ENCODE measurements at places on chromosomes 1 and 21.

DNA sequence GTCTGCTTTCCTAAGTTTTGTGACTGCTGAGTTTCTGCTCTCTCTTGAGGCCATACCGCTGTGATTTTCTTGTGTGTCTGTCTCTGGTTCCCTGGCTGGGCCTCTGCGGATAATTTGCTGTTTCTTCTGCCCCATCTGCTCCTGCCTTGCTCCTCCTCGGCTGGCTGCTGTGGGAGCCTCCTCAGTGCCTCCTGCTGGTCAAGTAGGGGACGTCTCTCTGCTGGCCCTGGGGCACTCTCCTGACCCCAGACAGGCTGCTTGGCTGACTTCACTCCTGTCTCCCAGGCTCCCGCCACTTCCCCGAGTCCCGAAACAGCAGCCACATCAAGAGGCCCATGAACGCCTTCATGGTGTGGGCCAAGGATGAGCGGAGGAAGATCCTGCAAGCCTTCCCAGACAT, 28.5 kb downstream of the ETNK2 start:
- no peak for DNase-seq

DNA sequence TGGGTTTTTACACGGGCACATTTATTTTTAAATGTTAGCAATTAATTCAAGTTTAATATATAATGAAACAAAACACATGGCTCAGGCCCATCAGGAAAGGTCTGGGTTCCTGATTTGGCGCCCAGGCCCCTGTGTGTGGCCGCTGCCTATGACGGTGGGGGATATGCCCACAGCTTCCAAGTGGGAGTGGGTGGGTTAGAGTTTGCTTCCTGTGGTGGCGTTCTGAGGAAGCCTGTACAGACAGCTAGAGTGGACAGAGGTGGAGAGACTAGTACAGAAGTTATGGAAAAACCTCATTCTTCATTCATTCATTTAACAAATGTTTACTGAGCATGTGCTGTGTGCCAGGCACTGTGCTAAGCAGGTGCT, 22.4 kb upstream of the EPS8L3 start:
- no peak for DNase-seq

- no peak for DNase-seq
Observed at GRCh38 chr1:30929135-30929889, 20.8 kb upstream of the SDC3 start.

DNA sequence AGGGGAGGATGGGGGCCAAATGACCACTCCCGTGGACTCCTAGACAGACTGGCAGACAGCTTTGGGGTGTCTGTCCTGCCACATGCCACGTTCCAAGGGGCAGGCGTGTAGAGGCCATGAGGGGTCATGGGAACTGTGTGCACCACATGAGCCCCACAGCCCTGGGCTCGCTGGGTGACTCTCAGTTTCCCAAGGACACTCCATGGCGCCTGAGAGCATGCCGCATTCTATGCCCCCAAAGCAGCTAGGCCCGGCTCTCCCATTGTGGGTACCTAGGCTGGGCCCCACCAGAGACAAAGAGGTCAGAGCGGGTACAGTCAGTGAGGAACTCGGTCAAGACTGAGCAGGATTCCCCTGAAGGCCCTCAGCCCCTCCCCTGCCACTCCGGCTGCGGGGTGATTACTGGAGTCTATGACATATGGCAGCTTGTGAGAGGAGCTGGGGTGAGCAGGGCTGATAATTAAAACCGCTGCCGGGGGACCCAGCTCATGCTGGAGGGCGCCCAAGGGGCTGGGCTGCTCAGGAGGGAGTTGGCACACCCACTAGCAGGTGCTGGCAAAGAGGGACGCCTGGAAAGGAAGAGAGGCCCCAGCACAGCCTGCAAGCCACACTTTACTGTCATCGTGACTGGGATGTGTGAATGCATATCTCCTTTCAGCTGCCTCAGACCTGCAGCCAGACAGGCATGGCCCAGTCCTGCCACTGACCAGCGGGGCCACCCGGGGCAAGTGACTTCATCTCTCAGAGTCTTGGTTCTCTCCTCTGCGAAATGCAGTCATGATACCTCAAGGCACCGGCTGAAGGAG, 8.4 kb downstream of the LRP8 start:
- DNase-seq: no peak

DNA sequence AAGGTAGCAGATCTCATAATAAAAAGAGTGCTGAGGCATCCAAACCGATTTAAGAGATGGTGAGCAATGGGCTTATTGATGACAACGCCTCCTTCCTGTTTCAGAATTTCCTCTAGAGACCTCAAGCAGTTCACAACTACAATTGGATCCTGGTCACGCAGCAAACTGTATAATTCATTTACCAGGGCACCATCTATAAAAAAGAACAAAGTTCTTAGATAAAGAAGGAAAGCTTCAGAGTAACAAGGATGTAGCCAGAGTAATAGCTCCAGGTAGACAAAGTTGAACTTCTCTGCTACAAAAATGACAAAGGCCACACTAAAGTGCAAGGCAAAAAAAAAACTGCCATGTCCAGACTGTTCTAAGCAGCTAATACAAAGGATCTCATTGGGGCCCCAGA, 3.4 kb downstream of the AP4B1 start:
- no peak for DNase-seq

DNA sequence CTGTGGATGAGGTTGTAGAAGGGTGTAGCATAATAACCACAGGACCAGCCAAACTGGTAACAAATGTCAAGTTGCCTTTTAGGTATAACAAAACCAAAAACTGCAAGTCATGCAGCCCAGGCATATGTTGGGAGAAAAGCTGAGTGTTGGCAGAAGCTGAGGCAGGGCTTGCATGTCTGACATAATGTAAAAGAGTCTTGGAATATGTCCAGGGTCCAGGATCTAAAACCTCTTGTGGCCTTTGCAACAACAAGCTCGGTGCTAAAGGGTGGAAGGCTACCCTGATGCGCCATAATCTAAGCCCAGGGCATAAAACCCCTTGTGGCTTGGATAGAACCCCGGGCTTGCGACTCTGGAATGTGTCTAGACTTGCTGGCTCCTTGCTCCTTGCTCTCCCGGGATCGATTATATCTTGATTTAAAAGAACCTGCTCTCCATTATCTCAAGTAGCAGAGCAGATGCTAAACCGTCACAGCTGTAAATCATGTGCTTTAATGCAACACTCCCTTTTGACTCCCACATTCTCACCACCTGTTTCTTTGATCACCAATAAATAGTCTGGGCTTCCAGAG, 26.5 kb upstream of the SLC35A3 start:
- DNase-seq: no peak

DNA sequence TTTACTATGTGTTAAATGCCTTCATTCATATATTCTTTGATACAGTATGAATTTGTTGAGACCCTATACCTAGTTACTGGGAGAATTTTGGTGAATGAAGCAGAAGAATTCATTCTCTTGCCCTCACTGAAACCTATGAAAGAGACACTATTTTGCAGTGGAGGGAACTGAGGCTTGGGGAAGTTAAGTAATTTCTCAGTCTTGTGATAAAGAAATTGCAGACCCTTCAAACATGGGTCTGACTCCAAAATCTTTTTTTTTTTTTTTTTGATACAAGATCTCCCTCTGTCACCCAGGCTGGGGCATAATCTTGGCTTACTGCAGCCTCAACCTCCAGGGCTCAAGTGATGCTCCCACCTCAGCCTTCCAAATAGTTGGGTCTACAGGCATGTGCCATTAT, 132.1 kb downstream of the DNM3 start:
- no peak for DNase-seq

DNA sequence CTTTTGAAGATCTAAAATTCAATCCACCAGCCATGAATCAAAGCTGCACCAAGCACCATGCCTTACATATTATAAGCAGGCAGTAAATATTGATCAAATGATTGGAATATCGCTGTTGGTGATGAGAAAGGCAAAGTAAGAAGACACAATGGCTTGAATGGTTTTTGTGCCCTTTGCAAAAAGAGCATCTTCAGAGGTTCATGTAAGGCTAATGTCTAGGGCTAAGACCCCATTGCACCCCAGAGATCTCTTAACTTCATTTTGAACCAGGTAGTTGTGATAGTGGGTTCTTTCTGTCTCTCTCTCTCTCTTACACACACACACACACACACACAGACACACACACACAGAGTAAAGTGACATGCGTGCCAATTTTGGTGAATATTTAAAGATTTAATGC, 12.0 kb downstream of the PROX1 start:
- no peak for DNase-seq

DNA sequence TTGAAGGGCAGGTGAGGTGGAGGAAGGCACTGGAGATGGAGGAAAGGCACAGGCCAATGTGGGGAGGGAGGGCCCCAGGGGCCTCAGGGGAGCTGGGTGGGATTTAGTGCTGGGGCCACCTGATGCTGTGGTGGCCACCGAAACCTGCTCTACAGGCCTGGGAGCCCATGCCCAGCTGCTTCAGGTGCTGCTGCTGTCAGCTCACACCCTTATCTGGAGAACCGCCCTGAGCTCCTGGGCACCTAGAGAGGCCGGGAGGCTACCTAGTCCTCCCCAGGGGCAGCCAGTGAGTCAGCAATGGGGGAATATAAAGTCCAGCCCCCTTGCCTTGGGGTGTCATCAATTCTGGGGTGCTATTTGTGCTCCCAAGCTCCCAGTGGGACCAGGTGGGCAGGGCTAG, 12.2 kb downstream of the FAM131C start:
- DNase-seq: no peak

DNA sequence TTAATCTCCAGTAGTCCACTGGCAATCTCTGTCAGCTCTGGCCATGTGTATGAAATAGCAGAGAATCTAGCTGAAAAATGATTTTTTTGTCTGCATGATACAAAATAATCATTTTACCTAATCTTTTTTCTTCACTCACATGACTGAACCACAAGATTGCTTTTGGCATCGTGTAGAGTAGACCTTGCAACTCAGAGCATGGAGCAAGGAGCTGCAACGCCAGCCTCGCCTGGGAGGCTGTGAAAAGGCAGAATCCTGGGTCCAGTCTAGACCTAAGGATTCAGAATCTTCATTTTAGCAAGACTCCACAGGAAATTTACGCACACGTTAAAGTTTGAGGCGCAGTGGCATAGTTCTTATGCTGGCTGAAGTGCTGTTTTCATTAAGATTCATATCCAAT, 40.2 kb downstream of the TOMM20 start:
- DNase-seq: no peak

- DNase-seq: no peak
Observed at GRCh38 chr1:47772960-47773682, 224.1 kb downstream of the TRABD2B start.

DNA sequence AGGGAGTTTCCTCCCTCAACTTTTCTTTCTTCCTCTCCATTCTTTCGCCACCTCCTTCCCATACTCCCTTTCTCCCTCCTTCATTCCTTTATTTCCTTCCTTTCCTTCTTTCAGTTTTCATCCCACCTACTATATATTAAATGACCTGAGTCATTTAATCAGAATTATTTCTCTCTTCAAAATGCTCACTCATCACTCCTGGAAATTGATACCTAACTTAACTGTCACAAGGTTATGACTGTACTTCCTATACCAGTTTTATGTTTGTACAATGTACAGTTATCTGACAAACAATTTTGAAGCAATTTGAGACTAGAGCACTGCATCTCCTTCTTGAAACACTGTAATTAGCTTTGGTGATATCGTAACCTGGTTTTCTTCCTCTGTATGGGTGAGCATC, 41.4 kb downstream of the NEXN start:
- no peak for DNase-seq

- no peak for DNase-seq
Observed at GRCh38 chr1:19418503-19418971, 66.8 kb downstream of the CAPZB start.
